ENCODE measurements at places on chromosomes 4 and X.

DNA sequence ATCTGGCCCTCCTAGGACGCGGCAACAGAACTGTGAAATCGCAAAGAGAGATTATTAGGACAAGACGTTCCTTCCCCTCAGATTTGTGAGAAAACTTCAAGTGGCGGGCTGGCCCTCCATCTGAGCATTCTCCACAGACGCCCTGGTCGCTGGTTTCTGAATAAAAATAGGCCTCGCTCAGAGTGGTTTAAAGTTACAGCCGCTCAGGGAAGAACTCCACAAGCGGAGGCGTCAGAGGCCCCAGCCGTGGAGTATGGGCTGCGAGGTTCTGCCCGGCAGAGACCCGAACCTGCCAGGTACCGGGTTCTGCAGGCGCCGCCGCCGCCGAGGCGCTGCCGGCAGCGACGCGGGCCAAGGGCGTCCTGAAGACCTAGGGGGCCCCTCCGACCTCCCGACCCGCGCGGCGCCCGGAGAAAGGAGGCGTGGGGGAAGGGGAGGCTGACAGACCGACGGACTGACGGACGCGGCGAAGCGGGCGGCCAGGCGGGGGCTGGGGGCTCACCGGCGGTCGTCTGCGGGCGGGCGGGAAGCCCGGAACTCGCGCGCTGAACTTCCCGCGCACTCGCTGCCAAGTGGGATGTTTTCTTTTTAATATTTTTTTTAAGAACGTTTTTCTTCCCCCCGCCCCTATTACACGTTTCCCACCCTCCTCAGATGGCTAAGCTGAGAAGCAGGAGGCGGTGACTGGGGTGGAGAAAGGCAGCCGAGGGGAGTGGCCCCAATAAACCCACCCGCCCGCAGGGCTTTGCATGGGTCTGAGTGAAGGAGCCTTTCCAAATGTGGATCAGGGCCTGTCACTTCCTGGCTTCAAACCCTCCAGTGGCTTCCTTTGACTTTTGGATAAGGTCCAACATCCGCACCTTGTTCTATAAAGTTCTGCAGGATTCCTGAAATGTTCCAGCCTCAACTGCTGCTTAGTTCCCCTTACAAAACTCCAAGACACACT, at the start of gene PABPC4L:
Gene PABPC4L, minus strand, starts transcription at position 574 of the 946 bp plus-strand sequence. CDS start 770 bp downstream, outside the sequence.
- DNase-seq = peak; percentile 82

DNA sequence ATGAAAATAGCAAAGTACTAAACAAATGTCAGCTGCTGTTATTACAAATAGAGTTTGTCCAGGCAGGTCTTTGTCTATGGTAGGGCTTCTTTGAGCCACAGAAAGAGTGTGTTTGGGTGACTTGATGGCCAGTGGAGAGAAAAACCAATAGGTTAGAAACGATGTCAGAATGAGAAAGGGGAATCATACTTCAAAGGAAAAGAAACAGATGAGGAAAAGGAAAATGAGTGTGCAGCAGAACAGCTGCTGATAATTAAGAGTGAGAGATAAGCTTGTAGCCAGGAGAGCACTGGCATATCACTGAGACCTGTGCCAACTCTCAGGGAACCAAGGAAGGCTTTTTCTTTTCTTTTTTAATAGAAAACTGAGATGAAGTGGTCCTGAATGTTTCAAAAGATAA, 257.2 kb downstream of the ARHGAP24 start:
- no peak for DNase-seq

- no peak for DNase-seq
These were observed 16.8 kb upstream of the DMP1 start for GRCh38 chr4:87633243-87633642.

DNA sequence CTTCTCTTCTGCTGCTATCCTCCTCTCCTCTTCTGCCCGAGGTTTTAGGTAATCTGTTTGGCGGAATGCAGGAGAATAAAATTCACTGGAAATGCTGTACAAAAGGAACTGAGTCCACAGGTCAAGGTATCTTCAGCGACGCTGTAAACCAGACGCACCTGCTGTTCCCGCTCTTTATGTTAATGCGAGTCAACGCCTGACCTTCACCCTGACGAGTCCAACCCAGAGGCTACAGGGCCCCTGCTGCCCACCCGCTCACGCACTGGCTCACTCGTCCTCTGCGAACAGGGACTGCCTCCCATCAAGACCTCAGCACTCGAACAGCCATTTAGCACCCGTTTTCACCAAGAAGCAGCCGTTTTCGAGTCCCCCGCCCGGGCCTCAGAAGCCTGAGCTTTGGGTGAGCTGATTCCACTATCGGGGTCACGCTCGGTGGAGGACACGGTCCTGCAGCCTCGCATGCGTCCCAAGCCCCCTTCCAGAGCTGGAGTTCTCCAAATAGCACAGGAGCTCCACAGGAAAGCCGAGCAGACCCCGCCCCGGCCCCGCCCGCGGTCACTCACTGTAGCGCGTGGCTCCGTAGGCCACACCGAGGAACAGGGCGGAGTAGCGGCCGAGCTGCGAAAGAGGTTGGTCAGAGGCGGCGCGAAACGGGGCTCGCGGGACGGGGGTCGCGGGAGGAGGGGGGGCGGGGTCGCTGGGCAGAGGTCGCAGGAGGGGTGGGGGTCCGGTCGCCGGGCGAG, 556 bp downstream of the ATP5ME start:
- DNase-seq = no peak

DNA sequence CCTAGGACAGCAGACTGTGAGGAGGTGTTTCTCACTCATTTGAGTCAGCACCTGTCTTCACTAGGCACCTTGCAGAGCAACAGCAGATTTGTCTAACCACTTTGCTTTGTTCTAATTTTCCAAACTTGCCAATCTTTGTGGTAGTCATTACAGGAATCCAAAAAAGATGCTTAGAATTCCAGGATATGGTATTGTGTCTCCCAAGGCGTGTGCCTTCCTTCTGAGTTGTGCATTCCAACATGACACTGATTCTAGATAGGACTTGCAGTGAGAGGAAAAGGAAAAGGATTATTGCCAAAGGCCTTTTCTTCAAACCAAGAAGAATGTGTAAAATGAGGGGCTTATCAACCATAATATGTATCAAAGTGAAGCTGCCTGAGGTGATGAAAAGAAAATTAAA, 126.2 kb downstream of the MAPK10 start:
- DNase-seq = no peak
